Effector memory CD4-positive, alpha-beta T cell (primary cell): ENCODE measurements at places on chromosomes 13 and 19.

- no peaks in the 10 kb centered on the region for H3K27me3 ChIP-seq
- DNase-seq, result no peak
- H3K4me1 ChIP-seq, result no peaks in the 10 kb centered on the region
- no peaks in the 10 kb centered on the region for H3K36me3 ChIP-seq
Measured at GRCh38 chr19:41161903-41162302, 31.1 kb upstream of the CYP2S1 start.

- no peaks in the 10 kb centered on the region for H3K36me3 ChIP-seq
- no peak for DNase-seq
- peaks cover 5% of the 10 kb centered on the region for H3K4me1 ChIP-seq
- no peak overlapping the region for H3K27ac ChIP-seq
Measured at GRCh38 chr13:49245101-49245500, 2.6 kb upstream of the CDADC1 start.

DNA sequence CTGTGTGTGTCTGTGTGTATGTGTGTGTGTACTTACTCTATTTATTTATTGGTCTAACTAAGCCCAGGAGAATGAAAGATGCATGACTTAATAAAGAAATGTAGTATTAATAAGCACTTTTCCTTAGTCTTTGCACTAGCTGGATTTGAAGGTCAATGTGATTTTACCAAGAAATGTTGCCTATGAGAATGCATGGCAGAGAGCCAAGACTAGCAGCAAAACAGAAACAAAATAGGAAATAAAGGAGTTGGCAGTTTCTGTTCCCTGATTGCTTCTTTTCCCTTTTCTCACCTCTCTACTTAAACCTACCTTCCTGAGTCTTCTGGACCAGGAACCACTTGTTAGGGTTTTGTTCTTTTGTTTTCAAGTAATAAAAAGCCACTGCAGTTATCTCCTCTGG lies 286.1 kb downstream of the KCTD12 start:
- no peaks in the 10 kb centered on the region for H3K4me1 ChIP-seq
- H3K27me3 ChIP-seq, result peaks cover 2% of the 10 kb centered on the region
- no peak overlapping the region for H3K4me3 ChIP-seq
- H3K27ac ChIP-seq, result no peak overlapping the region

GRCh38 chr19:56079609-56080008 lies 41.5 kb downstream of the ZNF787 start:
- no peak for DNase-seq
- H3K27ac ChIP-seq, result no peak overlapping the region
- H3K4me1 ChIP-seq, result peaks cover 7% of the 10 kb centered on the region
- no peaks in the 10 kb centered on the region for H3K36me3 ChIP-seq
- no peaks in the 10 kb centered on the region for H3K27me3 ChIP-seq

DNA sequence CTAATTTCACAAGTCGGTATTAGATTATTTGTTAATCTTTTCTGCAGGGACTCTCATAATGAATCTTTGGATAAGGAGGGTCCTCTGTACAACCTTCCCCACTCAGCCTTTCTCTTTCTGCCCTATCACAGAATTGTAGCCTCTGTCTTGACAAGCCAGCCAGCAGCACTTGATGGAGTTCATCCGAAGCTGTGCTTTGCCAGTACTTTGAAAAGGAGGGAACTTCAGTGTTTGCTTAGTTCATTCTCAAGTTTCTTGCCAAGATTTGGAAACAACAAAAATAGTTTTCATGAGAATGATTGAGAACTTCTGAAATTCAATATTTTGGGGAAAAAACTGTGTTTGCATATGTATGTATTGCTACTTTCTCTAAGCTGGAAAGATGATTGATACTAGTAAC lies 69.3 kb upstream of the HMGB1 start:
- no peak overlapping the region for H3K27ac ChIP-seq
- no peaks in the 10 kb centered on the region for H3K27me3 ChIP-seq
- no peaks in the 10 kb centered on the region for H3K36me3 ChIP-seq
- no peak for DNase-seq

DNA sequence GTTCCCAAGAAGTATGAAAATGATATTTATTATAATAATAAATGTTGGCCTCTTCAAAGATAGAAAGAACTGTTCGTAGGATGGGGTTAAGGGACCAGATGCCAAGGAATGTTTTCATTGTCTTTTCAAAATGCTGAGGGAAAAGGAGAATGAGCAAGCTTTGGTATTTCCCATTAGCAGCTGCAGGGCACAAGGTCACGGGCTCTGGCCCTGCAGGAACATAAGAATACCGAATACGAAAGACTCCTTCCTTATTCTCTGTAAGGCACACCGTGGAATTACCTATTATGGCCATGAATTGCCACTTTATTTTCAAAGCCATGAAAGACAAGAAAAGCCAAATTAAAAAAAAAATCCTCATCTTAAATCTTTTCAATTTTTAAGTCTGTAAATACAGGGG lies 49.6 kb upstream of the OLFM4 start:
- no peaks in the 10 kb centered on the region for H3K36me3 ChIP-seq
- no peak overlapping the region for H3K27ac ChIP-seq
- no peaks in the 10 kb centered on the region for H3K4me1 ChIP-seq
- no peaks in the 10 kb centered on the region for H3K27me3 ChIP-seq
- no peak overlapping the region for H3K4me3 ChIP-seq
- no peak for DNase-seq

DNA sequence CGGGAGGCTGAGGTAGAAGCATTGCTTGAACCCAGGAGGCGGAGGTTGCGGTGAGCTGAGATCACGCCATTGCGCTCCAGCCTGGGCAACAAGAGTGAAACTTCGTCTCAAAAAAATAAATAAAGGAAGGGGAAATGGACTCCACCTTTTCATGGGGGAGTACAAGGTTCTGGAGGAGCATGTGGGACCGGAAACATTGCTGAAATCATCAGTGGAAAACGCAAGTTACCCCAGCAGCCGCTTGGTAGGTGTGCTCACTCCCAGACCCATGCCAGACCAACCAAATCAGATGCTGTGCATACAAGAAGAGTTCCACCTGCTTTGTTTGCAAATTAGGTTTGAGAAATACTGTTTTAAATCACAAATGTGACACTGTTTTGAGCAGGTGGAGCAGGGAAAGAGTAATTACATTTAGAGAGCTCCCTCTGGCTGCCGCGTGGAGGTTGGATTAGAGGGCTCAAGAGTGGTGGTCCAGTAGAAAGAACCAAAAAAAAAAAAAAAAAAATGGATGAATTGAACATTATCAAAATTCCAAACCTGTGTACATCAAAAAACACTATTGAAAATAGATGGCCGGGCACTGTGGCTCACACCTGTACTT lies 4.9 kb downstream of the ERICH4 start:
- H3K4me3 ChIP-seq, result no peak overlapping the region
- DNase-seq, result no peak
- H3K4me1 ChIP-seq, result no peaks in the 10 kb centered on the region
- no peak overlapping the region for H3K27ac ChIP-seq
